ENCODE measurements at places on chromosomes 11 and 22.

GRCh38 chr11:121421149-121421901 is 30.8 kb upstream of the SORL1 start:
- no peak for DNase-seq

DNA sequence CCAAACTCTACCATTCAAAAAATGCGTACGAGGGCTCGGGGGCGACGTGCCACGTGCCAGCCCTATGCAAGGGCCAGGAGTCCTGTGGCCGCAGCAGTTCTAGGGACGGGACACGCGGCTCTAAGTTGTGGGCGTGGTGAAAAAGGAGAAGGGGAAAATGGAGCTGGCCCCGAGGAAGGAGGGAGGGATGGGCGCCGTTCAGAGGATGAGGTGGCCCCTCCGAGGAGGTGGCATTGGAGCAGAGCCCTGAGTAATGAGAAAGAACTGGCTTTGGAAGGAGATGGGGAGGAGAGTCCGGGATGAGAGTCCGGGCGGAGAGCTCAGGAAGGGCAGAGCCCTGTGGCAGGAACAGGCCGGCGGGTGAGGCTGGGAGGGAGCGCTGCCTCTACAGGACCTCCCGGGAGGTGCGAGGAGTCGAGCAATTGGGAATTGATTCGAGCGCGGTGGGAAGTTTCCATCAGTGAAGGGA is 21.0 kb downstream of the OTUB1 start:
- no peak for DNase-seq

- no peak for DNase-seq
Observed at GRCh38 chr11:69413015-69413801, 68.3 kb upstream of the LINC01488 start.

GRCh38 chr11:111585371-111585770 is 16.9 kb upstream of the SIK2 start:
- DNase-seq = peak; percentile 76

GRCh38 chr11:623999-624704 is 603 bp downstream of the CDHR5 start:
- DNase-seq = no peak

DNA sequence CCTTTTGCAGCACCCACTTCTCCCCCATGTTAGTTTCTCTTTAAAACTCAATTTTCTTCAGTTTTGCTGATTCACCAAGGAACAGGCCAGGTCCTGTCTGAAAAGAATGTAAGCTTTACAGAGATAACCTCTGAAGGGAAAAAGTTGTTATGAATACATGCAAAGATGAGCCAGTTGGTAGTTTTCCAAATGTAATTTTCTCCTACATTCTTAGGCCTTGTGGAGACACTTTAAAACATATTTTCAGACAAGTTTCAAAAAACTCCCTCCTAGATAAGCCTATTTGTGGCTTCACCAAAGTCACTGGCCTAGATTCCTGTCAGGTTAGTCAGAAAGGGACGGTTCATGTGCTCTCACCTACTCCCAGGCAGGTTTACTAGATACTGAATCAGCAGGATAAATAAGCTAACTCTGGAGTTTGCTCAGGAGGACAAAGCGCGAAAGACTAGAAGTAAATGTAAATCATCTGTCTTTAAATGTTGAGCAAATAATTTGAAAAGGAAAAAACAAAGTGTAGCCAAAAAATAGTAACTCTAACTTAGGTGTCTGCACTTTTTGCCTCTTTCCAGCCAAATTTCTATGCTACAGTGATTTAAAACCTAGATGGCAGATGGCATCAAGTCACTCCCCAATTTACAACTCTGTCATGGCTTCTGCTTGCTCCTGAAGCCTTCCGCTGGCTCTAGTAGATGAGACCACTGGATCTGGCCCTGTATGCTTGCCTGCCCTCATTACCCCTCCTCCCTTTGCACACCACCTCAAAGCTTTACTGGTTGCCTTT is 4.9 kb upstream of the ATP6V1E1 start:
- peak; percentile 89 for DNase-seq

DNA sequence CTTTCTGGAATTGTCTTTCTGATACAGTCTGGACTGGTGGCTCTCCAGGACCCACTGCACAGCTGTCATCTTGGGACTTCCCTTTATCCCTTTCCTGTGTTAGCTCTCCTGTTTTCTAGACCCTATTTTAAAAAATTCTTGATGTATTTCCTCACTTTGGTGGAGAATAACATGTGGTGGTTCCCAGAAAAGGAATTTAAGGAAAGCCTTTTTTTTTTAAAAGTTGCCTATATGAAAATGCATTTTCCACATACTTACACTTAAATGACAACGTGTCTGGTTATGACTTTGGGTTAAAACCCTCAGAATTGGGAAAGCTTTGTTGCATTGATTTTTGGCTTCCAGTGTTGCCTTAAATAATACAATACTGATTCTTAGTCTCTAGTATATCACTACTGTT is 400.7 kb downstream of the TMEM135 start:
- no peak for DNase-seq

- no peak for DNase-seq
Observed at GRCh38 chr11:7905549-7905948, 25.5 kb downstream of the OR10A6 start.

- no peak for DNase-seq
Observed at GRCh38 chr22:39985383-39986035, 9.2 kb upstream of the FAM83F start.

DNA sequence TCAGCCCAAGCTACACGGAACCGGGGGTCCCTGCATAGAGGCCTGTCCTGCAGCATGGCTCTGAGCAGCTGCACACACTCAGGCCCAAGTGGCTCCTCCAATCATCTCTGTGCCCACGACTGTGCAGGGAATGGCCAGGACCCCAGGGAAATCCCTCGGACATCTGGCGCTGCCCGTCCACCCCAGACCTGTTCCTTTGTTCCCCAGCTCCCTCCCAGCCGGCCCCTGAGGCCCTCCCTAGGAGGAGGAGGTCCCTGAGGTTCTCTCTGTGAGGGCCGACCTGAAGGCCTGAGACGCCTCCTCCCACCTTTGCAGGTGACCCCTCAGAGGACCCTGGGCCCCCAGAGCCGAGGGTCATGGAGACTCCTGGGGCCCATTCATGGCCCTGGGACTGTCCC is 1.1 kb downstream of the MLC1 start:
- DNase-seq = no peak

DNA sequence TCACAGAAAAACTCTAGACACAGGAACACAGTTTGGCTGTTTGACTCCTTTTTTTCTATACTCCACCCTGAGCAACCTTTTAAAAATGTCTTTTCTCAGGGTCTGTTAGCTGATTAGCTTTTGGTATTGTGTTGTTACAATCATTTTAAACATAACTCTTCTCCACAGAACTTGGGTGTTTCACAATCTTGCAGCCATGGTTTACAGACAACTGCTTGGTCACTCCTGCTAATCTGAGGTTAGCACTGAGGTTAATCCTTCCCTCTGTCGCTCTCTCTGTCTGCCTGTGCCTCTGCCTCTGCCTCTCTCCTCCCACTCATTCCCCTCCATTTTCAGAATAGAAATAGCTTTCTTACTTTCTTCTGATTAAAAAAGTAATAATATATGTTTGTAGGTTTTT is 62.4 kb upstream of the ZBED5 start:
- DNase-seq = peak; percentile 71

GRCh38 chr11:117187007-117187406 is 8.5 kb downstream of the SIDT2 start:
- no peak for DNase-seq

DNA sequence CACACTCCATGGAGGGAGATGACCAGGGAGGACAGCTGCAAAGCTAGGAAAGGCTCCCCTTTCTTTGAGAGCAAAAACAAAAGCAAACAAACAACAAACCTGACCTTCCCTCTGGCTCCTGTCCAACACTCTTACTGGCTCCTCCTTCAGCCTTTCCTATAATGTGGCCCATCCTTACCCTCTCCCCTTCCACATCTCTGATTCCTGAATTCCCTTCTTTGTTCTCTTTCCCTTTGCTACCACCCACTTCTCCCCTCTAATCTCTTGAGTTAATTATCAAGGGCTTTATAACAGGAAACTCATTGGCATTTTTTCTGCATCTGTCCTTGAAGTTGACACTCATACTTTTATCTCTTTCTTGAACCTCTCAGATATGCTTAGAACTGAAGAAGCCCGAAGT is 56.3 kb downstream of the ZNF280B start:
- no peak for DNase-seq

GRCh38 chr11:45921561-45922424 is 663 bp upstream of the LARGE2 start:
- DNase-seq = no peak

DNA sequence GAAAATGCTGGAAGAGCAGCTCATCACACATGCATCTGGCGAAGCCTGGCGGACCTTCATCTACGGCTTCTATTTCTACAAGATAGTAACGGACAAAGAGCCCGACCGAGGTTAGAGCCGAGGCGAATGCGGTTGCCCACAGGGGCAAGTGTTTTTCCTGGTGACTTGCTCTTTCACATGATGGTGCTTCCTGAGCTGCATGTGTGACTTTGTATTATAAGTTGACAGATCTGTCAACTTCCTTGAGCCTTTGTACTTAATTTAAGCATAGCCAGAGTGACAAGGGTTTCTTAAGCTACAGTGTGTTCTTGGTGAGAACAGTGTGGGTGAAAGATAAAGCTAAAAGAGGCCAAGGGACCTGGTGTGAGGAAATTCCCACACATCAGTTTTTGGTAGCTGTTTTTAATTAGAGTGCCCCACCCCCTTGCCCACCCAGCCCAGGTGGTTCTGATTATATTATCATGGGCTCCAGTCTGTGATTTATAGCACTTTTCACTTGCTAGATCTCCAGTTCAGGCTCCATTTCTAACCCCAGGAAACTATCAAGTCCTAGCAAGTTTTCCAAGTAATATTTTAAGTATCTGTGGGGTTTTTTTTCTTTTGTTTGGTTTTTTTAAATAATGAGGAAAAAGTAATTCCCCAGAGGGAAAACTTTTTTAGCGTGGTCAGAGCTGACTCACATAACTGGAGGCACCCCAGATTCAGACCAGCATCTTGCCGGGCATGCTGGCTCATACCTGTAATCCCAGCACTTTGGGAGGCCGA is 68.0 kb upstream of the YWHAH start:
- DNase-seq = no peak

GRCh38 chr11:21909145-21909544 is 283.7 kb upstream of the ANO5 start:
- no peak for DNase-seq

DNA sequence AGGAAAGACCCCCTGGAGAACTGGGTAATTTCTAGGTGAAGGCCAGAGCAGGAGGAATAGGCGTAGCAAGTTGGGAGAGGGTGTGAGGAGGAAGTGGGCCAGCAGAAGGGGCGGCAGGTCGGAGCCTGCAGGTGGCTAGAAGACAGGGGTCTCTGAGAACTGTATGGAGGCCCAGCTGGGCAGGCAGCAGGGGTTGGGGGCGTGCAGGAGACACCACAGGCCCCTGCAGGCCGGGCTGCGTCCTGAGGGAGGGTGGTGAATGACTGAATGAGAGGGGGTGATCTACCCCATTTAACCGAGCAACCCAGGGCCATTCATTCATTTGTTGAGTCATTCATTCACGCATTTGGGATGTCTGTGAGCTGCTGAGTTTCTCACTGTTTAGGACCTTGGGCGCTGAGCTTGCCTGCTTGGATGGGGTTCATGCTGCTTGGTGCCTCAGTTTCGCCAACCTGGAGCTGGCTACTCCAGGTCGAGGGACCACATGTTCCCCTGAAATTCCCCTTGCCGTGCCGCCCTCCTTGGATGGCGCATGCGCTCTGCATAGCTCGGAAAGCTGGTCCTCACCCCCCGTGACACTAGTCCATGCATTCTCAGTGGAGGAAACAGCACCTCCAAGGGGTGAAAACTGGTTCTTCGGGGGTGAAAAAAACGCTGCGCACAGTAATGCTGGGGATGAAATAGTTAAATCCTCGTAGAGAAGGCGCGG is 15.6 kb downstream of the MPPED1 start:
- DNase-seq = no peak

DNA sequence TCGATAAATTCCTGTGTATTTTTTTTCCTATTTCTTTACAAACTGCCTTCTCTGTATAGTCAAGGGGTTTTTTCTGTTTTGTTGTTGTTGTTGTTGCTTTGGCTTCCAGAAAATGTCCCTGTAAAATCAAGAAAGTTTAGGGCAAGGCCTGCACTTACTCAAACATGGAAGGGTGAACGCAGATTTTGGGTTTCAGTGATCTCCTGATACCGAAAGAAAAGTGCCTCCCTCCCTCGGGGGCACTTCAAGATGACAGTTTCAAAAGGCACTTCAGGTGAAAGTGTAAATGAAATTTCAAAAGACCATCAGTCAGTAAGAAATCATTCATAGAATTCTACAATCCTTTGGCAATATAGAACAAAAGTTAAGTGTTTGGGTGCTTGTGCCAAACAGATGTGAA is 43.4 kb upstream of the TMPRSS4 start:
- DNase-seq = no peak

GRCh38 chr11:102135256-102135655 is 25.0 kb downstream of the YAP1 start:
- no peak for DNase-seq

DNA sequence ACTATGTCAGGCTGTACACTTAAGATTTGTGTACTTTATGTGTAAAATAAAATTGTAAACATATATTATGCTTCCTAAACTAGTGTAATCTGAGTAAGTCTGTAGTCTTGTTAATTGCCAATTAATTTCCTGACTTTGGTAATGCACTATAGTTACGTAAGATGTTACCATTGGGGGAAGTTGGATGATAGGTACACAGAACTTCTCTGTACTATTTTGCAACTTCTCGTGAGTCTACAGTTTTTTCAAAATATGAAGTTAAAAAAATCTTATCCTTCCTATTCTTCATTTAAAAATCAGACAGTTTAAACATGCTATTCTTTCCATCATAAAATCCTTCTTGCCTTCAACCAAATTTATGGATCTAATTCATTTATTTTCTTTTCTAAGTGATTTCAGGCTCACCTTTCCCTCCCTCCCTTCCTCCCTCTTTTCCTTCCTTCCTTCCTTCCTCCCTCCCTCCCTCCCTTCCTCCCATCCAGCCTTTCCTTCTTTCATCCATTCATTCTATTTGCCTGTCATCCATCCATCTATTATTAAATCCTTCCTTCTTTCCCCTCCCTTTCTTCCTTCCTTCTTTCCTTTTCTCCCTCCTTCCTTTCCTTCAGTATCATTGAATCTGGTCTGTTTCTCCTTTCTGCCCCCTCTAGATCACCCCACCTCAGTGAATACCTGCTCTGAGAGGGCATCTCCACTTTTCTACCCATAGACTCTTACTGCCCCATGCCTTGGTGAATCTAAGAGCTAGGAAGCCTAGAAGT is 22.1 kb upstream of the ASCC2 start:
- DNase-seq = no peak

DNA sequence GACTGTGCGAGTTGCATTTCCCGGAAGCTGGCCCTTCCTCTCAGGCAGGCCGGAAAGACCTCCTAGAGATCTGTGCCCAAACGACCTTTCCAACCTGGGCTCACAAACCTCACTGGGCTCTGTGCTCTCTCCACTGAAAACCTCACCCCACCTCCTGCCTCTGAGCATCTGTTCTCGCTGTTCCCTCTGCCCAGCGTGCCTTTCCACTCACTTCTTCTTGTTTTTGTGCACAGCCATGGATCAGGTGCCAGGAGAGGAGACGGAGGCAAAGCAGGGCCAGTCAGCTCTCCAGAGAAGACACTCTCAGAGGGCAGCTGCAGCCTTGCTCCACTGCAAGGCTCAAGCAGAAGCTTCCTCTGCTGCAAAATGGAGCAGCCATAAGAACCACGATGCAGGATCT is 10.9 kb upstream of the CPT1A start:
- DNase-seq = no peak
